Upper lobe of left lung (tissue), 6 donors: ENCODE measurements at places on chromosomes 12 and 14. TPM values are rescaled to one million over a fixed set of nuclear protein-coding genes. Genes with fewer than 3 reads are reported as not detected.

- H3K4me3 ChIP-seq = no peak overlapping the region
- no peak overlapping the region for H3K27ac ChIP-seq
- peaks cover 16% of the 10 kb centered on the region for H3K4me1 ChIP-seq
- H3K36me3 ChIP-seq = no peaks in the 10 kb centered on the region
Measured at GRCh38 chr14:69013943-69014782, 35.1 kb upstream of the ACTN1 start.

GRCh38 chr12:9108504-9109212, 7.1 kb downstream of the A2M start:
- H3K36me3 ChIP-seq = peaks cover 76% of the 10 kb centered on the region
- H3K27me3 ChIP-seq = no peaks in the 10 kb centered on the region
- no peak for DNase-seq
- H3K4me3 ChIP-seq = no peak overlapping the region
- no peak overlapping the region for H3K27ac ChIP-seq

- no peak overlapping the region for H3K4me3 ChIP-seq
- no peak for DNase-seq
- H3K36me3 ChIP-seq = no peaks in the 10 kb centered on the region
- H3K4me1 ChIP-seq = peaks cover 14% of the 10 kb centered on the region
Measured at GRCh38 chr12:5455045-5455444, 23.1 kb downstream of the NTF3 start.

DNA sequence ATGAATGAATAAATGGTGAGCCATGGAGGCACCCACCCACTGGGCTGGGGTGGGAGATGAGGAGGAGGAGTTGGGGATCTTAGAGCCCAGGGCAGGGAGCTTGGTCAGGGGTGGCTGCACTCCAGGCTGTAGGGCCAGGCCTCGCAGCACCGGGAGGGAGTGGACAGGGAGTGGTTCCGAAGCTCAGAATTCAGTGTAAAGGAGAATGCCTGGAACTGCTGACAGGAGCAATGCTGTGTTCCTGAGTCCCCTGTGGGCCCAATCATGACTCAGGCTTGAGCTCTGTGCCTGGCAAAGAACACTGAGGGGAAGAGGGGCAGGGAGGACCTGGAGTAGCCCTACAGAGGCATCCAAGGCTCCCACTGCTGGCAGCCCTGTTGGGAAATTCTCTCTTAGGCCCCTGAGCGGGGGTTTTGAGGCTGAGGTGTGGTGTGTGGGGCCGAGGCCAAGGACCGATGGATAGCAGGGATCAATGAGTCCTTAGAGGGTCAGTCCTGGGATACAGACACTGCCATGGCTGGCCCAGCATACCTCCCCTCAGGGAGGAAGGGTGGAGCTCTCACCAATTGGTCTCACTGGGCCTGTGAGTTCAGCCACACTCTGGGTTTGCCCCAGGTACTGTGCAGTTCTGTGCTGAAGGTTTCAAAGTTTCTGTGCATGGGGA, 9.5 kb upstream of the RABGGTA start:
- no peak overlapping the region for H3K4me3 ChIP-seq
- DNase-seq = no peak
- peaks cover 21% of the 10 kb centered on the region for H3K4me1 ChIP-seq

- H3K4me3 ChIP-seq = no peak overlapping the region
- no peaks in the 10 kb centered on the region for H3K4me1 ChIP-seq
- H3K36me3 ChIP-seq = no peaks in the 10 kb centered on the region
- H3K27ac ChIP-seq = no peak overlapping the region
- no peaks in the 10 kb centered on the region for H3K27me3 ChIP-seq
Measured at GRCh38 chr12:31031951-31032335, 41.7 kb upstream of the DDX11 start.

DNA sequence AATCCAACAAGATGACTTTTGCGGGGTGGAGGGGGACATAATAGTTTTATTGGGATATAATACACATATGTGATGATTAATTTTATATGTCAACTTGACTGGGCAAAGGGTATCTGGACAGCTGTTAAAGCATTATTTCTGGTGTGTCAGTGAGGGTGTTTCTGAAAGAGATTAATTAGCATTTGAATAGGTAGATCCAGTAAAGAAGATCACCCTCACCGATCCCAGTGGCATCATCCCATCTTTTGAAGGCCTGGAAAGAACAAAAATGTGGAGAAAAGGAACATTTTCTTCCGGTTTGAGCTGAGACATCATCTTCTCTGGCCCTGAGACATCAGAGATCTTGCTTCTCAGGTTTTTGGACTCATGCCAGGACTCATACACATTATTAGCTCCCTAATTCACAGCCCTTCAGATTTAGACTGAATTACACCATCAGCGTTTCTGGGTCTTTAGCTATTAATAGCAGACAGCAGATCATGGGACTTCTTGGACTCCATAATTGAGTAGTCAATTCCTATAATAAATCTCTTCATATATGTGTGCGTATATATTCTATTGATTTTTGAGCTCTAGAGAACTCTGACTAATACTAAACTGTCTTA, 283.6 kb downstream of the PCNX1 start:
- no peak for DNase-seq
- no peaks in the 10 kb centered on the region for H3K4me1 ChIP-seq
- H3K36me3 ChIP-seq = no peaks in the 10 kb centered on the region
- H3K27me3 ChIP-seq = no peaks in the 10 kb centered on the region

DNA sequence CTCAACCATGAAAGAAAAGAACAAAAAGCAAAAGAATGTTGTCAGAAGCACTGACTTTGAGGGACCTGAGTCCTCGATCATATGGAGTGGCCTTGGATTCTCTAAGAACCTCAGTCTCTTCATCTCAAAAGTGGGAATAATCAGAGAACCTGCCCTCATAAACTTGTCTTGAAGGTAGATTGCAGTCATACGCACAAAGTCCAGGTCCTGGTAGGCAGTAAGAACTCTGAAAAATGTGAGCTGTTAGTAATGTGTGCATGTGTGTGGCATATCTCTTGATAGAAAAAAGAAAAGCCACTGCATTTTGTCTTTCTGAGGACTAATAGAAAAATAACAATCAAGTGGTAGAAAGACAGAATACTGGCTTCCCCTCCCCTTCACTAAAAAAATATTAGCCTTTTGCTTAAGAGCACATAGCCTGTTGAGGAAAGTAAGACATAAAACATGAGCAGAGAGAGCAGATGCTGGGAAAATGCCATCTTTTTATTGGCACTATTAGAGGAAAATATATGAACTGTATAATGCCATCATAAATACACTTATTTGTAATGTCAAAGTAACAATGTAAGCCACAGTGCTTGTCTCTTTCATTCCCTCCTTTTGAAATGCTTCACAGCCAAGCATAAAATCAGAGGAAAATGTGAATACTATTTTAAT, 205.1 kb upstream of the TBX3 start:
- H3K4me1 ChIP-seq = no peaks in the 10 kb centered on the region
- H3K36me3 ChIP-seq = no peaks in the 10 kb centered on the region
- no peak overlapping the region for H3K4me3 ChIP-seq
- DNase-seq = no peak
- no peak overlapping the region for H3K27ac ChIP-seq

GRCh38 chr12:124369827-124370378, 75.0 kb downstream of the RFLNA start:
- no peak for DNase-seq
- H3K27me3 ChIP-seq = no peaks in the 10 kb centered on the region
- H3K4me3 ChIP-seq = no peak overlapping the region
- peak overlapping the region; percentile 87 for H3K27ac ChIP-seq
- peaks cover 36% of the 10 kb centered on the region for H3K4me1 ChIP-seq

- H3K27me3 ChIP-seq = no peaks in the 10 kb centered on the region
- no peak overlapping the region for H3K4me3 ChIP-seq
- no peaks in the 10 kb centered on the region for H3K4me1 ChIP-seq
- no peak overlapping the region for H3K27ac ChIP-seq
- DNase-seq = no peak
- peaks cover 50% of the 10 kb centered on the region for H3K36me3 ChIP-seq
Measured at GRCh38 chr14:24411443-24412389, 12.9 kb downstream of the NYNRIN start.

GRCh38 chr14:73785336-73785833, 66.2 kb upstream of the PTGR2 start:
- peaks cover 49% of the 10 kb centered on the region for H3K4me1 ChIP-seq
- H3K27me3 ChIP-seq = no peaks in the 10 kb centered on the region
- DNase-seq = no peak
- peaks cover under 1% of the 10 kb centered on the region for H3K36me3 ChIP-seq
- H3K4me3 ChIP-seq = peak overlapping the region; percentile 74

GRCh38 chr12:76312315-76312714, 35.9 kb downstream of the BBS10 start:
- DNase-seq = no peak
- no peaks in the 10 kb centered on the region for H3K27me3 ChIP-seq
- no peaks in the 10 kb centered on the region for H3K36me3 ChIP-seq
- H3K4me3 ChIP-seq = no peak overlapping the region
- H3K27ac ChIP-seq = no peak overlapping the region

DNA sequence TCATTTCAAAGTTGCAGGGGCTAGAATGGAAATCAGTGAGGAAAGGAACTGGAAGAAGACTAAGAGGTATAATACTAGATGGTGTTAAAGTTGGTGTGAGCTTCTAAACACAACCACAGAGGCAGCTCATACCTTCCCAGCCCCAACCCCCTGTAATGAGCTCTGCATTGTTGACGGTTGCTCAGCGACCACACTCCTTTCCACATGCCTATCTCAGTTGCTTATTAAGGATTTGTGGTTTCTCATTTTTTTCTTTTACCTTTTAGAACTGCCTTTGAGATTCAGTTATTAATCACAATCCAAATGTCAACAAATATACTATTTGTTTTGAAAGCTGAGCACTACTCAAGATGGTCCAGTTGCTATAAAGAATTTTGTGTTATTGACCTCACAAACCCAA, 62.1 kb upstream of the KIF21A start:
- DNase-seq = no peak
- no peaks in the 10 kb centered on the region for H3K27me3 ChIP-seq
- H3K4me1 ChIP-seq = no peaks in the 10 kb centered on the region
- no peak overlapping the region for H3K4me3 ChIP-seq
- H3K27ac ChIP-seq = no peak overlapping the region
- no peaks in the 10 kb centered on the region for H3K36me3 ChIP-seq

DNA sequence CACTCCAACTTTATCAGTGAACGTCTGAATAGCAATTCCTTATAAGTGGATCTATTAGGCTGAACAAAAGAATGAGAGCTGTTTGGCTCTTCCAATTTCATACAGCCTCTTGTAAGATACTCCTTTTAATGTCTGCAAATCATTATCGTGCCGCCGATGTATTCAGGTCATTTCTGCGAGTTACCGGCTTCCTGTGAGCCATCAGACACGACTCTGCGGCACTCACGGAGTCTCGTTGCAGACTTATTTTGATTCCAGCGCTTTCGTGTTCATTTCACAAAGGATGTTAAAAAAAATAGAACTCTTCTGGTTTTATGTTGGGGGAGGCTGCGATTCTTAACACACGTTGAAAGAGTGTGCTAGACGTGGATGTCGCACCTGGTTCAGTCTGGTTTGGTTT, 106.6 kb downstream of the GLT1D1 start:
- no peaks in the 10 kb centered on the region for H3K4me1 ChIP-seq
- no peak overlapping the region for H3K27ac ChIP-seq
- H3K4me3 ChIP-seq = no peak overlapping the region
- H3K36me3 ChIP-seq = no peaks in the 10 kb centered on the region

DNA sequence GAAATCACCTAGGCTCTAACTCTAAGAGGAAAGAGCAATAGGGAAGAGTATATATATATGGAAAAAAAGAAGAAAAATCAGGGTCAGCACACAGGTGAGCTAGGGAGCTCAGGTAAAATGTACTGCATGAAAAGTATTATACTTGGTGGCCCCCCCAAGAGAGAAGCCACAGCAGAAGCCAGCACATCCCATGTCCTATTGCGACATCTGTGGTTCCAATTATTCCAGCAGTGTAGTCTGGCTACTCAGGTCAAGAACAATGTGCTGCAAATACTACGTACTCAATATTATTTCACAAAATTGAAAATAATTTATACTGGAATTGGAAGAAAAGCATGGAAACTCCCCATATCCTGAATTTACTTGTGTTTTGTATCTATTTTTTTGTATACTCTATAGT, 85.5 kb downstream of the CEP83 start:
- no peak overlapping the region for H3K4me3 ChIP-seq
- peaks cover 3% of the 10 kb centered on the region for H3K36me3 ChIP-seq
- no peaks in the 10 kb centered on the region for H3K4me1 ChIP-seq
- no peak overlapping the region for H3K27ac ChIP-seq

FMNL3 gene
- total RNA-seq = 46.7 TPM

TMEM119 gene
- 11.7 TPM for total RNA-seq

PGF gene
- total RNA-seq = 21.3 TPM

NYNRIN gene
- 16.8 TPM for total RNA-seq

ZNF26 gene
- total RNA-seq = 14.7 TPM

KRT8 gene
- total RNA-seq = 412 TPM

KRT3 gene
- not detected for total RNA-seq

PLA2G1B gene
- 10.5 TPM for total RNA-seq

GTF2H3 gene
- 9.8 TPM for total RNA-seq
